ENCODE measurements at places on chromosomes 1 and 21. TPM values are rescaled to one million over a fixed set of nuclear protein-coding genes. Genes with fewer than 3 reads are reported as not detected.

DNA sequence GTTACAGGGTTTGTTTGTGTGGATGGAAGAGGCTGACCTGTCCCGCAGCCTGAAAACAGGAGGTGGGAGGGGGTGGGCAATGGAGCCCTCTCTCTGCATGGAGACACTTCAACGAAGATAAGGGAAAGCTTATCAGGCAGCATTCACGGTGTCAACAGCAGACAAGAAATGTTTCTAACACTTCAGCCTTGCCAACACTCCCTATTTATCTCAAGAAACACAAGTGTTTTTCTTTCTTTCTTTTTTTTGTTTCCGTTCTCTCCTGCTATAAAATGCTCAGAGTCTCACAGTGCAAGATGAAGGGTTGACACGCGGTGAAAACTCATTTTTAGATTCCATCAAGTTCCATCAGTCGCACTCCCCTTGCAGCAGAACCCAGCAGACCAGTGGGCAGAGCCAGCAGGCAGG, 594.4 kb downstream of the MATN1 start:
- DNase-seq: no peak

GRCh38 chr1:205376739-205377138, 20.0 kb upstream of the KLHDC8A start:
- no peak for DNase-seq

The HCRTR1 gene
- not detected for polyA plus RNA-seq

DNA sequence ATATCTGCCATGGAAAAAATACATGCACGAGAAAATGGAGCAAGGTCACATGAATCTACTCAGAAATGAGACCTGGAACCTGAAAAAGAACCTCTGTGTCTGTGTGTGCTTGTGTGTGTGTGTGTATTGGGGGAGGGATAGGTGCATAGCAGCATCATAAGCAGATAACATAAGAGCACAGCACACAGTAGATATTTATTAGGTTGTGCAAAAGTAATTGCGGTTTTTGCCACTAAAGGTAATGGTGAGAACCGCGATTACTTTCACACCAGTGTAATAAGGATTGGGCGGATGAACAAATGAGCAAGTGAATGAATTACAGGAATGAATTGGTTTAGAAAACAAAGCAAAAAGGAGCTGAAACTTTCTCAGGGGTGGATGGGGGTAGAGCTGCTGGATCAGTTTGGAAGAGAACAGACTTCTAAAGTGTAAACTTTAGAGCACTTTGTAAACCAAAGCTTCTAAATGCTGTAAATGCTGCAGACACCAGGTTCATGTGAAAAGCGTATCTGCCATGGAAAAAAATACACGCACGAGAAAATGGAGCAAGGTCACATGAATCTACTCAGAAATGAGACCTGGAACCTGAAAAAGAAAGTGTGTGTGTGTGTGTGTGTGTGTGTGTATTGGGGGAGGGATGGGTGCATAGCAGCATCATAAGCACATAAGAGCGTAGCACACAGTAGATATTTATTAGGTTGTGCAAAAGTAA, 156.9 kb downstream of the TOMM20 start:
- DNase-seq: no peak

GRCh38 chr1:152473887-152474537, 36.6 kb upstream of the LCE5A start:
- no peak for DNase-seq

DNA sequence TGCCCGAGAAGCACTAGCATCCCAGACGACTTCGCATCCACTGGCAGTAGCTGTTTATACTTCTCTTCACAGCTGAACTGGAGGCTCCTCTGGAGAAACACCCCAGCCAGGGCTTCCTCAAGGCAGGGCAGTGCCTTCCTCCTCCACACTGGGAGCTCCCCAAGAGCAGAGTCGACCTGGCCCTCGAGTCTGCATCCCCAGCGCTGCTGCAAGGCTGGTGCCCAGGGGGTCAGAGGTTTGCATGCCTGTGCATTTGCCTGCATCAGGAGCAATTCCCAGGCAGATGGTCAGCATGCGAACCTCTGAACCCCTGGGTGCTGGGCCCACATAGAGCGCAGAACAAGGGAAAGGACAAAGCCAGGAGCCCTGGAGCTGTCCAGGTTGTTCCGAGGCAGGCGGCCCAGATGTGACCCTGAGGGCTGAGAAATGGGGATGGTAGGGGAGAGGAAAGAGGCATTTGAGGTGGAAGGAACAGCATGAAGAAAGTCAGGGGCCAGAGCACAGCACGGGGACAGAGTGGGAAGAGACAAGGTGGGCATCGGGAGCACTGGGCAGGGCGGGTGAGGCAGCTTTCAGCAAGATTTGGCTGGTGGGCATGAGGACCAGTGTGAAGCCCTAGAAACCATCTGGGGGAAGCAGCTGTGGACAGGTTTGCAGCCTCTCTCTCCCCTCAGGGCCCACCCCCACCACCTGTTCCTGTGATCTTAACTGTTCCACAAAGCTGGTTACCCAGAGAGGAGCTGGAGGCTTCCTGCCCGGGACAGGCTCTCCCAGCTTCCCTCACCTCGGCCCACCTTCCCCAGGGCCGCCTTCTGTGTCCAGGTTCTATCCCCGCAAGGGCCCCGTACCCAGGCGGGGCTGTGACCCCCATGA, 6.4 kb upstream of the S100A8 start:
- DNase-seq: no peak

The CXADR gene
- 0.01 TPM for polyA plus RNA-seq

DNA sequence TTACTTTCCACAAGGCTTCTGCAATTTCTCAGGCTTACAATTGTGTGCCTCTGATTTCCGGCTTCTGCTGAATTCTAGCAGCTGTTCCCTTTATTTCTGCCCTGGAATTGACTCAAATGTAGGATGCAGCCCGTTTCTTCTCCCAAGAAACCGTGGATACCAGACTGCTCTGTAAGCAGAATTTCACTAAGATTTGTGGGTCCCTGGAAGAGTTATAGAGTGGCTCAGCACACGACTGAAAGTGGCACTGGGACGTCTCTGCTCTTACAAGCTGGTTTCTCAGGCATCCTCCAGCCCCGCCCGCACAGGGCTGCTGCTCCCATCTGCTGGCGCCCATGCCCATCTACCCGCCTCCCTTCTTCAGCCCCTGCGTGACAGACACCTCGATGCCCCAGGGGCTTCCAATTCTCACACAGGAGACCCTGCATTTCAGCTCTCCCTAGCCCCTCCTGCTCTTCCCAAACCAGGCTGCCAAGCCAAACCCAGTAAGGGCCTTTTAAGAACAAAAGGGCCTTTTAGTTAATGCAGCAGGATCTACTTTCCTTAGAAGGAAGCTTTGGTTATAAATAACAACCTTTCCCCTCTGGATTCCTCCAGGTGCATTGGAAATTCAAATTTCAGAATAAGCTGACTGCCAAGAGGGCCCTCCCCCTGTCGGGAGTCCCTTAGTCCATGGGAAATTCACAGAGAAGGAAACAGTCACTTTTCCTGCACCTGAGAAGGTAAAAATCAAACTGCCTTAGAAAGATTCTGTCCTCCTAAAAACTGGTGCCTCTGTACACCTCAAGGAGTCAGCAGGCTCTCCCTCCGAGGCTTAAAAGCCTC, 45.4 kb upstream of the TENT5B start:
- DNase-seq: no peak
